ENCODE measurements at places on chromosomes 3 and 15.

- peak; percentile 58 for DNase-seq
Observed at GRCh38 chr3:114741066-114741465, 406.0 kb downstream of the ZBTB20 start.

DNA sequence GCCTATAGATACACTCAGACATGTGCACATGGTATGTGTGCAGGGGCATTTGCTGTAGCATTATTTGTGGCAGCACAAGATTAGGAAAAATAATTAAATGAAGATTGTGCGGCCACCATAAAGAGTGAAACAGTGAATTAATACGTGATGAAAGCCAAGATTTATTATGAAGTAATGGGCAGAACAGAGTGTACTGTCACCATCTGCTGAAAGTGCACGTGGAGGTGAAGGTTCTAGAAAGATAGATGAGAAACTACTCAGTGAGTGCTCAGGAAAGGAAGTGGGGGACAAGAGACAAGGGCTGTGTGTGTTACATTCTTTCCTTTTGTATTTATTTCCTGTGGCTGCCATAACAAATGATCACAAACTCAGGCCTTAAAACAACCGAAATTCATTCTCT, 246.1 kb upstream of the ATP10A start:
- DNase-seq: no peak

GRCh38 chr3:38149708-38150107, 11.2 kb downstream of the MYD88 start:
- DNase-seq: no peak

DNA sequence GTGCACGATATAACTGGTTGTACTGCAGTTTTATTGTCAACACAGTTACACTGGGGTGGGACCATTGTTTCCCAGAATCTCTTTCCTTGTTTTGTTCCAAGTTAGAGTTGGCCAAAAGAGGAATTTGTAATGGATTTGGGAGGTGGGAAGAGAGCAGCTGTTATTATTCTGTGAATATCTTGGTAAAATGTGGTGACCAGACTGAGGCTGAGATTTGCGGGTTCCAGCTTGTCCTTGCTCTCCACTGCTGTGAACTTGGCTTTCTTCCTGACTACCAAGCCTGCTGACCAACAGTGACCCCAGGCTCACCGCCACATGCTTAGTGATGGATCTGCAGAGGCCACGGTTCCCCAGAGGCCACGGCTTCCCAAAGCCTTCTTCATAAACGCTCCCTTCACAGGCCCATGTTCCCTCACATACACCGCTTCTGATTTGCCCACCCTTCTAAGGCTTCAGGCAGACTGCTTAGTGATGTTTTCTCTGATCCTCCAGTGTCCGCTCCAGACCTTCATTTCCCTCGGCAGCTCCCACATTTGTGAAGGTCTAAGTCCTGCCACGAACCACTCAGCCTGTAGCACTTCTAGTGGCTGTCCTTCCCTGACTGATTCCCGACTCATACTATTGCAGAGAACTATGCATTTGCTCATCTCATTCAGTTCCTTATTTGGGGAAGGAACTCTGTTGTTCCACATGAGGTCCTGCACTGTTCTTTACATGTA, 525.5 kb upstream of the RGMA start:
- no peak for DNase-seq

DNA sequence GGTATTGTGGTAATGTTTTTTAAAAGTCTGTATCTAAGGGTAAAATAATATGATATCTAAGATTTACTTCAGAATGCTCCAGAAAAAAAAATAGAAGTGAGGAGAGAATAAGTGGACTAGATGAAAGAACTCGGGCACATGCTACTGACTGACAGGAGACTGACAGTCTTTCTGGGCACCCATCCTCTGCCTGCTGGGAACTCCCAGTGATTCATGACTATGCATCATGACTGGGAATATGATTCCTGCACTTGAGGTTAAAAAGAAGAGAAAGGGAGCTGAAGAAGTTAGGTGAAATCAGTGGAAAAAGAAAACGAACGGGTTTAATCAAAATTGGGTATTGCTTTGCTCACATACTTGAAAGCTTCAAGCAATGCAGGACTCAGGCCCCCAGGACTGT, 35.7 kb upstream of the SPSB4 start:
- DNase-seq: no peak

- DNase-seq: no peak
Observed at GRCh38 chr15:90097475-90097874, 4.8 kb downstream of the IDH2 start.

- DNase-seq: peak; percentile 6
Observed at GRCh38 chr15:66298803-66299251, 5.5 kb downstream of the DIS3L start.

GRCh38 chr3:24197809-24198208, 252.7 kb downstream of the NR1D2 start:
- no peak for DNase-seq

- DNase-seq: no peak
Observed at GRCh38 chr3:100548053-100548452, 55.6 kb downstream of the TMEM45A start.

GRCh38 chr15:60914360-60914759, 314.7 kb downstream of the RORA start:
- no peak for DNase-seq

DNA sequence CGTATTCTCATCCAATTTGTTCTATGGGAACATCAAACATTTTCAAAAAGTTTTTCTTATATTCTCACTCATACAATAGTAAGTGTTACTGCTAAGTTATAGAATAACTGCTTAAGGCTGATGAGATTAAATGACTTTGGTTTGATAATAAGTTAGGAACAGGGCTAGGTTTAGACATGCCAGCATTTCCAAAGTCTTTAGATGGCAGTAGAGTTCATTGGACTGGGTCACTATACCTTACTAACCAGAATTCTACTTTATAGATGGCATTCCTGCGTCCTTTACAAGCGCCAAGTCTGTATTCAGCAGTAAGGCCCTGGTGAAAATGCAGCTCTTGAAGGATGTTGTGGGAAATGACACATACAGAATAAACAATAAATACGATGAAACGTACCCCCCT, 21.7 kb downstream of the PLAAT1 start:
- DNase-seq: no peak

- peak; percentile 49 for DNase-seq
Observed at GRCh38 chr3:69838696-69839515, 99.6 kb downstream of the MITF start.

DNA sequence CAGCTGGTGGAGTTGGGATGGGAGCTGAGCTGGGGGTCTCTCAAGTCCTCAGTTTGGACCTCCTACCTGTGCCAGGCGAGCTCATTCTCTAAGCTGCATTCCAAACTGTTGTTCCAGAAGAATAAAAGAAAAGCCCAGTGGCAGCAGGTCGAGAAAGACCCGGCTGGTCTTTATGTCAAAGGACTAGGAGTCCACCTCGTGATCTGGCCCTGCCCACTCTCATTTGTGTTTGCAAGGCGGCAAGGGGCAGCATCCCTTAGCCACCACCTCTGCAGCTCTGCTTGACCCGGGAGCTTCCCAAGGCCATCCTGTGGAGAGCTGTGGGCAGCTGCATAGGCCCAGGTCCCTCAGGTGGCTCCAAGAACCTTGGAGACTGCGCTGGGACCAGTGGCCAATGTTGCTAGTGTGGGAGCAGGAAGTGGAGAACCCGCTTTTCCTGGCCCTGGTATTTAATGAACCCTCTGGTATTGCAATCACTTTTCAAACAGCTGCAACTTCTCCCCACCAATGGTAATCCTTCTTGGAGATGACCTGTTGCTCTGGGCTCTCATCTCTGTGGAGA, 30.9 kb downstream of the KY start:
- DNase-seq: no peak

DNA sequence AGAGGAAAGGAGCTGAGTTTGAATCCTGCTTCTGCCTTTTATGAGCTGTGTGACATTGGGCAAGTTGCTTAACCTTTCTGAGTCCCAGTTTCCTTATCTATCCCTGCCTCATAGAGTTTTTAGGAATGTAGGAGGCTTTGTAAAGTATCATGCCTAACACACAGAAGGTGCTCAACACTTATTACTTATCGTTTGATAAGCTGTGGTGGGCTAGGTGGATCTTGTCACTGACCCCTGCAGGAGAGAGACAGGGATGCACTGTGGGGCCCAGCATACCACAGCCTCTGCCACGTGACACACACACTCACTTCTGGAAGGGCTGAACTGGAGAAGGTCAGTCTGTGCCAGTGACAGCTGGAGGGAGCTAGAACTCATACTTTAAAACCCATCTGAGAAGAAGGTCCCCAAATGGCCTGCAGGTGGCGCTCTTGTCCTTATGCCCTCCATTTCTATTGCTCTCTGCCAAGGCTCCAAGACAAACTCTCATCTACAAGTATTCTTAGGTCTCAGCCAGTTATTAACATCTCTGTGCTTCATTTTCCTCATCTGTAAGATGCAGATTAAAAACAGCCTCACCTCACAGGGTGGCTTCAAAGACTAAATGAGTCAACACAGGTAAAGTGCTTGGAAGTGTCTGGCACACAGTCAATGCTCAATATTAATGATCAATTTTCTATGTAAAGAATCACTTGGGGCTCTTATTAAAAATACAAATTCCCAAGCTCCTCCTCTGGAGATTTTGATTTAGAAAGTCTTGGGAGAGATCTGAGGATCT, 57.5 kb upstream of the HACD2 start:
- DNase-seq: peak; percentile 93

GRCh38 chr3:30232142-30232541, 374.3 kb upstream of the TGFBR2 start:
- peak; percentile 73 for DNase-seq

GRCh38 chr3:129352045-129352444, 73.4 kb downstream of the HMCES start:
- no peak for DNase-seq

DNA sequence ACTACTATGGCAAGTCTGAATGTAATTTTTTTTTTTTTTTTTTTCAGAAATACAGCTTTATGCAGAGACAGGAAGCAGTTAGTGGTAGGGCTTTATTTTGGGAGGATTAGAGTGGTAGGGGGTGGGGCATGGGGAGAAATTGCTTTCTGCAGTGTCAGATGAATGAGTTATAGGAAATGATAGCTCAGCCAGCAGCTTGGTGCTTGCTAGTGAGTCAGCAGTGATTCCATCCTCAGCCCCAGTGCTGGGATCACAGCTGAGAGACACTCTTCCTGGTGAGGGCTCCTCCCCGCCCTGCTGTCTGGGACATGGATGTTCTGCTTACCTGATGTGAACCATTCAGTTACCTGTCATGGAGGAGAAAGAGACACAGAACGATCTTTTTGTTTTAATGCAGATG, 39.6 kb downstream of the SEMA6D start:
- peak; percentile 83 for DNase-seq

- DNase-seq: no peak
Observed at GRCh38 chr3:55471522-55472280, 15.4 kb downstream of the WNT5A start.

GRCh38 chr3:123373474-123373987, 75.4 kb downstream of the ADCY5 start:
- no peak for DNase-seq

- DNase-seq: no peak
Observed at GRCh38 chr3:64612082-64612860, 75.5 kb downstream of the ADAMTS9 start.

- peak; percentile 48 for DNase-seq
Observed at GRCh38 chr15:74010929-74011540, 16.5 kb downstream of the PML start.

- peak; percentile 26 for DNase-seq
Observed at GRCh38 chr3:173529062-173529711, 131.6 kb downstream of the NLGN1 start.

- peak; percentile 48 for DNase-seq
Observed at GRCh38 chr3:141425523-141426233, 57.4 kb downstream of the ZBTB38 start.

- no peak for DNase-seq
Observed at GRCh38 chr3:77052051-77052501, 12.2 kb downstream of the ROBO2 start.

DNA sequence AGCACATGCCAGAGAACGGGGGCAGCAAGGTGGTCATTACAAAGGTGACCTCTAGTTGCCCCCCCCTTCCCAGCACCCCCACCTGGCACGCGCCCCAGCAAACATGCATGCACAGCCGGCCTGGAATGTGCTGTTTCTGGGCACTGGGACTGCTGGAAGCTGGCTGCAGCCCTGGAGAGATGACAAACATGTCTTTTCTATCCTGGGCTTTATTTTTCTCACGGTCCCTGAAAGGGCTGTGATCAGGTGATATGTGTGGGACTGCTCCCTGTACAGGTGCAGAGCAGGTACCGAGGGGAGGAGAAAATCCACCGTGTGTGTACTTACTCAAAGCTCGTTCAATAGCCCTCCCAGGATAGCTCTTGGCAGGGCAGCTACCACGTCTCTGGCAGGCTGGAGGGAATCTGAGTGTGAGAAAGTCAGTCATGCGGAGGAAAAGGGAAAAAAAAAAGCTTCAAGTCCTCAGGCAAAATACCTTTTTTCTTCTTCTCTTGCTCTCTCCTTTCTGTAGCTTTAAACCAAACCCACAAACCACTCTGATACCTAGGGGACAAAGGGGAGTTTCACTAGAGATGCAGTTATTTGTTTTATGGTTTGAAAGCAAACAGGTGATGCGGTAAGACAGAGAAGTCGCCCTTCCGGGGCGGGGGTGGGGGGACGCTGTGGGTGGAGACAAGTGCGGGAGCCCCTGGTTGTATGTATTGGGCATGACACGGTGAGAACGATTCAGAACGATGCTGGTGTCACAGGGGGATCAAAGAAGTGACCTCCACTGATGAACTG, 5.0 kb upstream of the HES1 start:
- no peak for DNase-seq

- DNase-seq: no peak
Observed at GRCh38 chr3:154844863-154845262, 235.3 kb upstream of the MME start.

GRCh38 chr3:64888165-64888564, 200.4 kb upstream of the ADAMTS9 start:
- DNase-seq: no peak

DNA sequence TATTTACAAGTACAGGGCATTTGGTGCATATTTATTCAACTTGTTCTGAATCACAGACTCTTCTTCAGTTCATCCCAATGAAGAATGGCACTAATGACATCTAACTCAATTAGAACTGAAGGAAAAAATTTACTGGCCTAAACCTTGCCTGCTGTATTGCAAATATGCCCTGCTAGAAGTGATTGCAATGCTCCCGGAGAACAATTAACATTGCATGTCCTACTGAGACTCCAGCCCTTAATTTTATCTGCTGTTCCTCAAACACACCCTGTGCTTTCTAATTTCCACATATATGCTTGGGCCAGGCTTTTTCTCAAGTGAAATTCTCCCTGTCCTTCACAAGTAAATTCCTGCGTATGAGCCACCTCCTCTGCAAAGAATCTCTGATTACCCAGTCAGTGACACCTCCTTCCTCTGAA, 8.3 kb downstream of the ACKR4 start:
- DNase-seq: peak; percentile 55

DNA sequence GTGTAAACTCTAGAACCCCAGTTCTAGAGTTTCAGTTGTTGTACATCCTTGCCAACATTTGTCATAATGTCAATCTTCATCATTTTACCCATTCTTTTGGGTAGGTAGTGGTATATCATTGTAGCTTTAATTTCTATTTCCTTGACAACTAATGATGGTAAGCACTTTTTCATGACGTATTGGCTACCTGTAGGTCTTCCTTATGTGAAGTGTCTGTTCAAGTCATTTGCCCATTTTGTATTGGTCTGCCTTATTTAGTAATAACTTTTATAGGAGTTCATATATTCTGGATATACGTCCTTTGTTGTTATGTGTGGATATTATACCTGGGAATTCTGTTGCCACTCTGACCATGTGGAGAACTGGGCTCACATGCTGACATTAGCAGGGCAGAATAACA, 73.8 kb upstream of the ACTC1 start:
- no peak for DNase-seq

Measured in EL (cell line).